ENCODE measurements at places on chromosomes 6 and 20. TPM values are rescaled to one million over a fixed set of nuclear protein-coding genes. Genes with fewer than 3 reads are reported as not detected.

The SNX21 gene
- 1.1 TPM for total RNA-seq

The AKAP12 gene
- 0.16 TPM for total RNA-seq

DNA sequence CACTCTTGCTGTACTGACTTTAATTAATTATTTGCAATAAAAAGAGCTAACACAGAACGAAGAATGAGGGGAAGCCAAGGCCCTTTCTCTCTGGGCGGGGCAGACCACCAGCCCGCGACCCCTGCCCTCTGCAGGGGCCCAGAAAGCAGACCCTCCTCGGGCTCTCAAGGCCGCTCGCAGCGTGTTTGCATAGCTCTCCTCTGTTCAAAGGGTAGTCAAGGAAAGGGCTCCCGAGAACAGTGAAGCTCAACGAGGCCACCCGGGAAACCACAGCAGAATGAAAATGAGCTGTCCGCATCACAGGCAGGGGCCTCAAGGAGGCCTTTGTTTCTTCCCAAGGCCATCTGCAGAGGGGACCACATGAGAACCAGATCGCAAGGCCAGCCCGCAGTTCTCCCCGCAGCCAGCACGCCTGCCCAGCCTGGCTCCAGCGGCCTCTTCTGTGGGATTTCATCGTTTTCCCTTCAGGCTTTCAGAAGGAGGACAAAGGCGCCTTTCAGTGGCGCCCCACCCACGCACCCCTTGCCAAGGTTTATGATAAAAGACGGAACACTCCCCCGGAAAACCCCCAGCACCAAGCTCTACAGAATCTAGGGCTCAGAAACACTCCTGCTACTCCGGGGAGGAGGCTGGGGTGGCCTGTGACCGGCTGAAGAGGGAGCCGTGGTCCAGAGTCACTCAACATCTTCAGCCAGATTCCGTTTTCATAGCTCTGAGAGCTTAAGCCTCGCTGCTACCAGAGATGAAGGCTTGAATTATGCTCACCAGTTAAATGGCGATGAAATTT, 25.3 kb downstream of the ACSS1 start:
- DNase-seq = no peak

DNA sequence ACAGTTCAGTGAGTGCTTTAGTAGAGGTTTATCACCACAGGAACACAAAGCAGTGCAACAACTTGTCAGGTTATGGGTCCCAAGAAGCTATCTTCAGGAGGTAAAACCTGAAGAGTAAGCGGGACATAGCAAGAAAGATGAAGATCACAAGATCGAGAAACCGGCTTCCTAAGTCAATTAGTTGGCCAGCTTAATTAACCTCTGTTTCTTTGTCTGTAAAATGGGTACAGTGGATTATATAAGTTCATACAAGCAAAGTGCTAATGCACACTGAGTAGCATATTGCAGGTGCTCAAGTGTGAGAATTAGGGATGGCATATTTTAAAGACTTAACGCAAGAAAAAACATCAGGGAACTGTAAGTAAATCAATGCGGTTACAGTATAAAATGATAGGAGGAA, 12.5 kb downstream of the FBXO30 start:
- DNase-seq = no peak

GRCh38 chr6:129565811-129566210, 144.2 kb downstream of the ARHGAP18 start:
- DNase-seq = no peak

- no peak for DNase-seq
These were observed 36.1 kb downstream of the NCR2 start for GRCh38 chr6:41371461-41371991.

- DNase-seq = no peak
These were observed 949 bp downstream of the MACROD2 start for GRCh38 chr20:13996265-13996664.

DNA sequence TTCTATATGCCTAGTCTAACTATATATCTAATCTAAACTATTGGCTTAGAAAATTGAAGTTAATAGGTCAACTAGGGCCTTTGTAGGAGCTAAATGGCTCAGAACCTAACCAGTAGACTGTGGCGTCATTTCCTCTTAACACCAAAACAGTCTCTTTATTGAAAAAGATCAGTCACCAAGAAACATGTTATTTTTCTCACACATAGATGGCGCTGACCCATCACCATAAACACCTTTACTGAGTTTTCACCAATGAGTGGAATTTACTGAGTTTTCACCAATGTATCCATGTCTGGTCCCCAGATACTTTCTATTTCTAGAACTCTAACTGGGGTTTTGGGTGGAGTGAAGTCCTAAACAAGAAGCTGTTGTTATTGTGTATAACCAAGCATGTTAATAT, 636.0 kb downstream of the BCKDHB start:
- no peak for DNase-seq

GRCh38 chr20:22004946-22005345, 299.5 kb downstream of the PAX1 start:
- DNase-seq = no peak

- no peak for DNase-seq
These were observed 152.7 kb upstream of the FKBP1C start for GRCh38 chr6:63058601-63059000.

- no peak for DNase-seq
These were observed 17.4 kb upstream of the FOXO3 start for GRCh38 chr6:108543175-108543940.

DNA sequence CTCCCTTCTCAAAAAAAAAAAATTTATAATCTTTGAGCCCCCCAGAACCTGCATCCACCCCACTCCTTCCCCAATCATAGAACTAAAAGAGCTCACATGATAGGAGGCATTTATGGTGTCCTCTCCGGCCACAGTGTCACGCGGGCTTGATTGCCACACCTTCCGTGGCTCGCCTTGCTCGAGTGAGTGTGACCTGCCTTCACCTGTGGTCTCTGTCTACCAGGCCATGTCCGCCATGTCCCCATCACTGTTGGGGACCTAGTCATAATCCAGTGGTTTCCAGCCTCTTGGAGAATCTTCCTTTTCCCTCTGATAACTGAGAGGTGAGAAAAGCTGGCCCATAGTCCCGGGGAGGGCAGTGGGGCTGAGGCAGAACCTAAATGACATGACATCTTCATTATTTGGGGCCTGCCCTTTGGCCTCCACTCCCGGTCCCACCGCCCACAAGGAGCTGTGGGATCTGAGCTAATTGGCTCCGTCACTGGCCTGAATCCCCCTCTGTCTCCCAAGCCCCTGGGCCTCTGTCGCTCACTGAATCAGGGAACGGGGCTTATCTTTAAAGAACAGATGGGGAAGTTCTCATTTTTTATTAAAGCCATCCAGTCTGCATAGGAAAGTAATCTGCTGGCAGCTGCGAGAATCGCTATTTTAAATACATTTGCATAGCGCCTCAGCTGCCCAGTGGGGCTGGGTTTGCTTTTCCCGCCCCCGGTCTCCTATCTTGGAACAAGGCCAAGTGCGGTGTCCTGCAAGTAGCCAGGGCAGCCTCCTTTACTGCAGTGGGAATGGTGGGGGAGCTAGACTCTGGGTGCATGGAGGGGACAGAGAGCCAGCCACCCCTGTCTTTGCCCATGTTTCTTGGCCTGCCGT, 197.6 kb upstream of the PMEPA1 start:
- no peak for DNase-seq

- no peak for DNase-seq
These were observed 113.1 kb downstream of the C6orf58 start for GRCh38 chr6:127690092-127690491.

DNA sequence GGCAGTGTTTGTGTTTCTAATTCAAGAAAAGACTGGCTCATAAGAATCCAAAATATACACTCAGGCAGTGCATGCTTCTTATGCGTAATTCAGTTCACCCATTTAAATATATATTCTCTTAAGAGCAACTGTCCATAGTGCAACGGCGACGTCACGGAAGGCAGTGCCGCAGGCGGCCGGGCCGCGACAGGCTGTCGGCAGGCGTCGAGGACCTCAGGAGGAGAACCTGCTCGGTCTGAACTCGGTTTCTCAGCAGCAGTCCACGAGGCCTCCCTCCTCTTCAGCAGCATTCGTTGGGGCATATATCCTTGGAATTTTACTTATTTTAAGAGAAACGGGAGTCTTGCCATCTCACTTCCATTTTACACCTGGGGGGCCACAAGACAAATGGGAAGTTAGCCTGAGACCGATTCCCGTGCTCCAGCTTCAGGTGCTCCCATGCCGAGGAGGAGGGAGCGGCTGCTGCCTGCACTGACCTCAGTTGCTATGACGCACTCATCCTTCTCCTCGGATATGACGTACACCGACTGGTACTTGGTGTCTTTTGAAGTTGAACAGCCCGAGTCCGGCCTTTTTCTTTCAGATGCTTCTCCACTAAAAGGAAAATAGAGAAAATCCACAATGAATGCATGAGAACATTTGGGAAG, 8.2 kb downstream of the DLL1 start:
- DNase-seq = no peak

DNA sequence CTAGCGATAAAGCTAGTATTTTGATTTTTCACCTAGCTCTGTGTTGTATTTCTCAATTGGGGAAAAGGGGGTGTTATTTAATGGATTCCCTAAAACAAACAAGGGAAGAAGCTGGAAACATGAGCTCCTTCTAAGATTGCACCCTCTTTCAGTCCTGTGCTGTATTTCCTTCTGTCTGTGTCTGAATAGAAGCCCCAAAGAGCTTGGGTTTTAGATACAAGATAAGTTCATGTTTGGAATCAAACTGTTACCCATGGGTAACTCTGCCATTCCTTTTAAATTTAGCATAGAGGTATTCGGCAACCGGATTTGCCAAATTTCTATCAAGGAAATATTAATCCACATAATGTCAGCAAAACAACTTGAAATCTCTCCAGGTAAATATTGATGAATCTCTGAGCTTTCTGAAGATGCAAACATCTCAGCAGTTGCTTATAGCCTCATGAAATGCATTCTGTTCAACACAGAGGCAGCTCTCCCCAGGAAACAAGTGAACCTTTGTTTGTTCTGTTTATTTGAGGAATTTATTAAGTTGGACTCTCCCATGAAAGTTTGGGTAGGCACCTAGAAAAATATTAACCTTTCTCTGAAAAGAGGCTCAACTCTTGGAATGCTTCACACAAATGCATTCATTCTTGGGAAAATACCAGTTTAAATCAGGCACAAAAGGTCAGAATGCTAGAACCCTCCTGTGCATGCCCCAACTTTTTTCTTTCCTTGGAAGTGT, 9.9 kb upstream of the SCGN start:
- DNase-seq = no peak

DNA sequence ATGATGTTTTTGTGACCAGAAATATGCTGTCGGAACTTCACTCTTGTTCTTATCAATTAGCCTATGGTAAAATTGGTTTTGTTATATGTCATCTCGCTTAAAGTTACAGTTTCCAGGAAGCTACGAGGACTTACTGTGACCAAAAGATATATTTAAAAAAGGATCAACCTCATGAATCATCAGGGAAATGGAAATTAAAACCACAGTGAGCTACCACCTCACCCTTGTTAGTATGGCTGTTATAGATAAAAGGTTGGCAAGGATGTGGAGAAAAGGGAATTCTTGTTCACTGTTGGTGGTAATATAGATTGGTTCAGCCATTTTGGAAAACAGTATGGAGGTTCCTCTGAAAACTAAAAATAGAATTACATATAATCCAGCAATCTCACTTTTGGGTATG, 14.3 kb upstream of the INSM1 start:
- no peak for DNase-seq

- DNase-seq = no peak
These were observed 81.7 kb downstream of the CDH22 start for GRCh38 chr20:46226602-46227001.

DNA sequence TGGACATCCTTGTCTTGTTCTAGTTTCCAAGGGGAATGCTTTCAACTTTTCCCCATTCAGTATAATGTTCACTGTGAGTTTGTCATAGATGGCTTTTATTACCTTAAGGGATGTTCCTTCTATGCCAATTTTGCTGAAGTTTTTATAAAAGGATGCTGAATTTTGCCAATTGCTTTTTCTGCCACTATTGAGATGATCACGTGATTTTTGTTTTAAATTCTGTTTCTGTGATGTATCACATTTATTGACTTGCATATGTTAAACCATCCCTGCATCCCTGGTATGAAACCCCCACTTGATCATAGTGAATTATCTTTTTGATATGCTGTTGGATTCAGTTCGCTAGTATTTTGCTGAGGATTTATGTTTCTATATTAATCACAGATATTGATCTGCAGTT, 130.6 kb upstream of the TAB2 start:
- DNase-seq = no peak
